ENCODE measurements at places on chromosomes 12 and 14.
A peak's percentile ranks its signal among the peaks of the same experiment; 100 is the strongest.

GRCh38 chr12:5524769-5525436, 93.0 kb downstream of the NTF3 start:
- DNase-seq, result no peak

GRCh38 chr14:94111276-94112095, 950 bp downstream of the IFI27 start:
- DNase-seq, result no peak

DNA sequence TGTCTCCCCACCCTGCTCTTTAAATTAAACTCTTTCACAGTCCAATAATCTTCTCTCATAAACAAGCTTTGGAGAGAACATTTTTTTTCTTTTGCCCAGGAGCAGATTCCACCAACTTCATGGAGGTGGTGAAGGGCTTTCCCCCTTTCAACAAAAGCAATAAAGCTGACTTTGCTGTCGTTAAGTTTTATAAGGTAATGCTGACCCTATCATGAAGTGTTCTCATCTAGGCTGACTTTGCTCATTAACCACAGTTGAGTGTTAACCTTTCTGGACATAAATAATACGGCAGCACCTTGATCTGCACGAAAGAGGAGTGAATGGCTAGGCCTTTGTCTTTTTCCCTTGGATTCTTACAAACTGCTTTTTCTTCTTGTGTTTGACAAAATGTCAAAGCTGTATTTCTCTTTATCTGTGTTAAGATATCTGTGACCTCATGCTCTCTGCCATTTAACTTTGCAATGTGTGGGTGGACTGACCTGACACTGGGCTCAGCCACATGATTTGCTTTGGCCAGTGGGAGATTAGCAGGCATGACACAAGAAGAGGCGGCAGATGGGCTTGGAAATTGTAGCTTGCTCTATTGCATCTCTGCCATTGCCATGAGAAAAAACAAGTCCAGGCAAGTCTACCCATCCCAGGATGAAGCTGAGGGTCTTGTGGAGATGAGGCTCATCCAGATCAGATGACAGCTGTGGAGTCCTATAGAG, 470.9 kb upstream of the CCDC196 start:
- no peak for DNase-seq

- peak; percentile 55 for DNase-seq
Observed at GRCh38 chr12:53232646-53233461, 845 bp upstream of the RARG start.

GRCh38 chr14:93107453-93107852, 8.3 kb downstream of the ITPK1 start:
- no peak for DNase-seq

GRCh38 chr12:66941150-66941549, 262.3 kb upstream of the GRIP1 start:
- DNase-seq, result no peak

- DNase-seq, result no peak
Observed at GRCh38 chr12:21223930-21224329, 92.9 kb downstream of the SLCO1B1 start.

DNA sequence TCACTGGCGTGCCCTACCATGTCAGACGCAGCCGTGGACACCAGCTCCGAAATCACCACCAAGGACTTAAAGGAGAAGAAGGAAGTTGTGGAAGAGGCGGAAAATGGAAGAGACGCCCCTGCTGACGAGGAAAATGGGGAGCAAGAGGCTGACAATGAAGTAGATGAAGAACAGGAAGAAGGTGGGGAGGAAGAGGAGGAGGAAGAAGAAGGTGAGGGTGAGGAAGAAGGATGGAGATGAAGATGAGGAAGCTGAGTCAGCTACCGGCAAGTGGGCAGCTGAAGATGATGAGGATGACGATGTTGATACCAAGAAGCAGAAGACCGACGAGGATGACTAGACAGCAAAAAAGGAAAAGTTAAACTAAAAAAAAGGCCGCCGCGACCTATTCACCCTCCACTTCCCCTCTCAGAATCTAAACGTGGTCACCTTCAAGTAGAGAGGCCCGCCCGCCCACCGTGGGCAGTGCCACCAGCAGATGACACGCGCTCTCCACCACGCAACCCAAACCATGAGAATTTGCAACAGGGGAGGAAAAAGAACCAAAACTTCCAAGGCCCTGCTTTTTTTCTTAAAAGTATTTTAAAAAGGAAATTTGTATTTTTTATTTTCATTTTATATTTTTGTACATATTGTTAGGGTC, 13.2 kb downstream of the TRIP11 start:
- no peak for DNase-seq

DNA sequence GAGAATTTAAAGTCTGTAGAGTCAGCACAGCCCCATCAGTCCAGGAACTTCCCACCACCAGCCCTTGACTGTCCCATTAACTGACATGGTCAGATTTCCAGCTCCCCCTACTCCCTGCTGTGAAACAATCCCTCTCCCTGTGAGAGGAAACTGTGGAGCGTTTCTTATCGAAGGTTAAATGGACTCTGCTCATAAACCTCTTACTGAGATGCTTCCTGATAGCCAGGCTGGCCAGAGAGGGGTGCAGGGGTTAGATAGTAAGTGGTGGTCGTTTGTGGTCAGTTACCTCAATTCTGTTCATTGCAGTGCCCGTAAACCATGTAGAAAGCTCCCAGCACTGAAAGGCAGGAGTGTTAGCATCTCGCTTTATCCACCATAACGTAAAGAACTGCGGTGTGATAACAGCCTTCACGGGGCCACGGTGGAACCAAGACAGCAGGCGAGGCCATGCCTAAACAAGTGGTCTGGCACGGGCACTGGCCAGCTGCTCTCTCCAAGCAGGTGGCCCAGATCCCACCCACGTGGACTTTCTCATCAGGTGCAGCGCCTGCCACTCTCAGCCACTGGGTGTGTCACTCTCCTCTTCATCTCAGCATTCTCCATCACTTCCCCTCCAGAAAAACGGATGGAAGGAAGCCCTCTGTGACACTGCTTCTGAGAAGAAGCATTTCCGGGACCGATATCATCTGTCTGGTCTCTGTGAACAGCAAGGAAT, 102.2 kb downstream of the FBXL14 start:
- no peak for DNase-seq

- peak; percentile 21 for DNase-seq
Observed at GRCh38 chr12:3199551-3200031, 122.4 kb downstream of the TSPAN9 start.

GRCh38 chr14:38108681-38109080, 99.0 kb upstream of the SSTR1 start:
- DNase-seq, result no peak

DNA sequence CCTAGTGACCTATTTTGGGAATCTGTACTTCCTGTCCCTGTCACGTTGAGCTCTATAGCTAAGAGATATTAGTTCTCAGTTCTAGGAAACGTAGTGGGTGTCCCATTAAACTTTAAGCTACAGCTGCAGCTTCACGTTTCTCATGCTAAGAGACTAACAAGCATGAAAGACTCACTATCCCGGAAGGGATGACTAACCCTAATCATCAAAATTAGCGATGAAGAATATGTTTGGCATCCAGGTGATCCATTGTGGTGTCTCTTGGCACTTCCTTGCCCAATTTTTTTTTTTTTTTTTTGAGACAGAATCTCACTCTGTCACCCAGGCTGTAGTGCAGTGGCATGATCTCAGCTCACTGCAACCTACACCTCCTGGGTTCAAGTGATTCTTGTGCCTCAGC, 11.0 kb upstream of the LALBA start:
- DNase-seq, result no peak

GRCh38 chr12:71392521-71393145, 47.0 kb upstream of the LGR5 start:
- peak; percentile 62 for DNase-seq

GRCh38 chr14:71688576-71688975, 243.7 kb upstream of the RGS6 start:
- DNase-seq, result no peak

GRCh38 chr14:41634286-41634685, 27.6 kb downstream of the LRFN5 start:
- DNase-seq, result no peak

DNA sequence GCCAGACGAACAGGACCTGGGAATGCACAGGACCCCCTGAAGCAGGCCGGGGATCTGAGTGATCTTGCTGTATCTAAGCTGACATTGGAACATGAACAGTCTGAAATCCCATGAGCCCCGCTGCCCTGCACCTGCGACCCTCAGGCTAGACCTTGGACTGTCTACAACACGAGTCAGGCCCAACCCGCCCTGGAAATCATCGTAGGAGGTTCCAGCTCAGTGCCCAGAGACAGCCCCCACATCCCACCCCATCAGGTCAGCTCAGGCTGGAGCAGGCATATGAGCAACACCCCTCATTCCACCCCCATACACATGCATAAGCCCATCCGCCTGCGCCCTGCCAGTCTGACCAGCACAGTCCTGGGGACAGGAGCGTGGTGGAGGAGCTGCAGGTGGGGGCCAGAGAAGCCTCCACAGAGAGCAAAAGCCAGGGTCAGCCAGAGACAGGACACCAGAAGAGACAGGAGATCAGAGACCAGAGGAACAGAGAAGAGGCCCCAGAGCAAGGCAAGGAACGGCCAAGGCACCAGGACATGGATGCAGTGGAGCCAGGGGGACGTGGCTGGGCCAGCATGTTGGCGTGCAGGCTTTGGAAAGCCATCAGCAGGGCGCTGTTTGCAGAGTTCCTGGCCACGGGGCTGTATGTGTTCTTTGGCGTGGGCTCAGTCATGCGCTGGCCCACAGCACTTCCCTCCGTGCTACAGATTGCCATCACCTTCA, at the start of gene AQP6:
AQP6 (plus strand) TSS at position 307 of the 720 bp plus-strand sequence; CDS start at position 534, 227 bp downstream.
- DNase-seq, result no peak

GRCh38 chr12:4003576-4003975, 130.4 kb upstream of the PARP11 start:
- no peak for DNase-seq

GRCh38 chr12:121326996-121327674, 25.1 kb downstream of the ANAPC5 start:
- DNase-seq, result no peak

- no peak for DNase-seq
Observed at GRCh38 chr12:76275511-76276093, 72.6 kb downstream of the BBS10 start.

- DNase-seq, result no peak
Observed at GRCh38 chr12:109650808-109651207, 62.8 kb upstream of the FAM222A start.

DNA sequence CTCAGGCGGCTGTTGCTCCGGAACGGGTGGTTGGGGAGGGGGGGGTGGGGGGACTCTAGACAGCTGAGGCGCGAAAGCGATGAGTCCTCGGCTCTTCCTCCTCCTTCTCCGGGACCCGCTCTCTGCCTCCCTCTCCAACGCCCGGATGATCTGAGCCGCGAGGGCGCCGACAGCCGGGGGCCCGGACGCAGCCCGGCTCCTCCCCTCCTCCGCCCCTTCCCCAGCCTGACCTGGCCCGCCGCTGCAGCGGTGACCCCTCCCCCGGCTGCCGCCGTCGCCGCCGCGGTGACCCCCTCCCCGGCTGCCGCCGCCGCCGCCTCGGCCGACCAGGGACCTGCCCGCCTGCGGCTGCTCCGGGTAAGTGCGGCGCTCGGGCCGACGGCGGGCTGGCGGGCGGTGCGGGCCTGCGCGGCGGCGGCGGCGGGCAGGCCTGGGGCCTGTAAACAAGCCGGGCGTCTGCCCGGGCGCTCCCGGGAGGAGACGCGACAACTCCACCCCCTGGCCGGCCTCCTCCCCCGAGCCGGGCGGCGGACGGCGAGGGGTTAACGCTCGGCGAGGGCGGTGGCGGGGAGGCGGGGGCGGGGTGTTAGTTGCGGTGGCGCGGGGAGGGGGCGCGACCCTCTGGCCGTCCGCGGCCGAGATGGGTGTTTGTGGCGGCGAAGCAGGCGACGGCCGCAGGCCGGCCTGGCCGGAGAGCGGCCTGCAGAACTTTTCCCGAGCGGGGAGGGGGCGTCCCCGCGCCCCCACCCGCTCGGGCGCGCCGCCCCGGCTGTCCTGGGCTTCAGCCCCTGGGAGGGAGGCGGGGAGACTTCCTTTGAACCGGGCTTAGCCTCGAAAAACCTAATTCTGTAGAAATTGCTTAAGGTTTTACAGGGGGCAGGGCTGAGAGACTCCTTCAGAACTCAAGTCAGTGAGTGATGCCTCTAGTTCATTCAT, 568 bp downstream of the PPM1A start:
- peak; percentile 68 for DNase-seq

- DNase-seq, result peak; percentile 66
Observed at GRCh38 chr12:108241986-108242703, 97.0 kb downstream of the CMKLR1 start.

- DNase-seq, result no peak
Observed at GRCh38 chr12:9906873-9907272, 25.3 kb downstream of the CLEC2A start.

- DNase-seq, result no peak
Observed at GRCh38 chr14:85482552-85482951, 47.4 kb upstream of the FLRT2 start.

DNA sequence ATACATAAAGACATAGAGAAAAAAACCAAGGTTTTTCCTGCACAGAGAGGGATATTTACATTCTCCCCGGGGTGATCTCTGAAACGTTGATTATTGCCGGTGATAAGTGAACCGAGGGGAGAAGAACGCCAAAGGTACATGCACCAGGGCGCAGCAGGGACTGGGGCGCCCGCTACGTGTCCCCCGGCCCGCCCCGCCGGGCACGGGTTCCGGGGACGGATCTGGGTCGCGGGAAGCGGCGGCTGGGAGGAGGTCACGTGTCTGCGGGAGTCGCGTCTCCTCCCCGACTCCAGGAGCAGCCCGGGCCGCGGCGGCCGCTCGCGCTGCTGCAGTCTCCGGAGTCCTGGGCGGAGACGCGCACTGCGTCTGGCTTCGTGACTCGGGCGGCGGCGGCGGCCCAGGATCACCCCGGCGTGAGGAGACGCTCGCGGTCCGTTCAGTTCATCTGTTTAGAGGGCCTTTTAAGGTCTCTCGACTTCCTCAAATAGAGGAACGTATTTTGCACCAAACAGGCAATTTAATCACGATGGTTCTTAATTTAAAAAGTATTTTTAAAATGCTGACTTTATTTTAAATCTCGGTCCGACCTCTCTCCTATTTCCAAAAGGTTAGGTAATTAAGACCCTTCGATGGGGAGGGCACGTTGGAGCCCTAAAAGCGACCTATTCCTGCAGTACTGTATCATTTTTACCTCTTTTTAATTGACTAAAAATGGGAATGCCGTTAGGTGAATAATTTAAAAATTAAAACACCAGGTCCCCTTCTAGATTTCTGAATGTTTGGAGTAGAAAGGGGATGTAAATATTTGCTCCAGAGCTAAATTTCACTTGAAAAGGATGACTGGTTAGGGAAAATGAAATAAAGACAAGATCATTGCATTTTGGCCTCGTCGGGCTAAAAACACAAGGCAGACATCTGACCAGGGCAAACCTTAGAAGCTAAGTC, 1.8 kb upstream of the BHLHE41 start:
- DNase-seq, result peak; percentile 85

- DNase-seq, result no peak
Observed at GRCh38 chr14:105497671-105498429, 6.8 kb downstream of the TEDC1 start.

Data from RPMI7951 (cell line).